DMS153 (cell line): ENCODE measurements at places on chromosomes 12 and 14.

DNA sequence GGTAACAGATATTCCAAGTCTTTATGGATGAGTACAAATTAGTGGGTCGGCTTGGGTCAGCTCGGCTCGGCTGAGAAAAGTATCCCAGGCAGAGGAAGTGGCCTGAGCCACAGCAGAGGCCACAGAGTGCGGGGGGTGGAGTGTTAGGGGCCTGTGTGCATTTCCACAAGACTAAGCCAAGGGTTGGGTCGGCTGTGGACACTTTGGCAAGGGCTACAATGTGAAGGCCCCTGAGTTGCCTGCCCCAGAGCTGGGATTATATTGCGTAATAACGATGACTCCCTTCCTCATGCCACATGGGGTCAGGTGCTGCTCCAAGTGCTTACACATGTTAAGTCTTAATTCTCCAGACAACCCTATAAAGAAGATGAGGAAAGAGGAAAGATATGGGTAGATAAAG, 11.4 kb downstream of the EVL start:
- DNase-seq, result no peak

DNA sequence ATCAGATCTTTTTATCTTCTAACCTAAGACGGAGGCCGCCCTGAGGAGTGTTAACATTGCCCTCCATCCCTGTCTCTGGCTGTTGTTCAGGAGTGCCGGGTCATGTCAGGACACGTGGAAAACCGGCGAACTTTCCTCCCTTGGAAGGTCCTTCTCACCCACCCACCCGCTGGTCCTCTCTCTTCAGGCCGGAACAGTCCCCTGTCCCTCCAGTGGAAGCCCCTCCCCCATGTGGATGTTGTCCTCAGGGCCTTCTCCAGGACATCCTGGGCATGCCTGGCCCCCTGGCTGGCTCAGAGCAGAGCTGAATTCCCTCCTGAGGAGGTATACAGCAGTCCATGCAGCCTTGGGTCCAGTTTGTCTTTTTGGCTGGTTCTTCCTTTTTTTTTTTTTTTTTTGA, 20.3 kb upstream of the ITPK1 start:
- DNase-seq, result no peak

- DNase-seq, result no peak
These were observed 190.4 kb downstream of the SLC25A21 start for GRCh38 chr14:36981832-36982529.

DNA sequence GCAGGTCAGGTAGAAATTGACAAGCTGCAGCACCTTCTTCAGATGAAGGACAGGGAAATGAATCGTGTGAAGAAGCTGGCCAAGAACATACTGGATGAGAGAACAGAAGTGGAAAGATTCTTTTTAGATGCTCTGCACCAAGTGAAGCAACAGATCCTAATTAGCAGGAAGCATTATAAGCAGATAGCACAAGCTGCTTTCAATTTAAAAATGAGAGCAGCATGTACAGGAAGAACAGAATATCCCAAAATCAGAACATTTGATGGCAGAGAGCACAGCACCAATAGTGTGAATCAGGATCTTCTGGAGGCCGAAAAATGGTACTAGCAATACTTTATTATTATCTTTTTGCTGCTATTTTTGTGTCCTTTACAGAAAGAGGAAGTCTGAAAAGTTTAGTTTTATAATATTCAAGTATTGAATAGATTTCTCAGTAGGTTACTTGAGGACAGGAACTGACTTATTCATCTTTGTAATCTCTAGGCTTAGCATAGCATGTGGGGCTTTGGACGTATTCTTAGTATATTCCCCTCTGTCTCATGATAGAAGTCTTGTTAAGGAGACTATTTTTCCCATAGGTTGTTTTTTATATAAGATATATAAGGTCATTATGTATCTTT, 30.8 kb downstream of the BBOF1 start:
- no peak for DNase-seq

DNA sequence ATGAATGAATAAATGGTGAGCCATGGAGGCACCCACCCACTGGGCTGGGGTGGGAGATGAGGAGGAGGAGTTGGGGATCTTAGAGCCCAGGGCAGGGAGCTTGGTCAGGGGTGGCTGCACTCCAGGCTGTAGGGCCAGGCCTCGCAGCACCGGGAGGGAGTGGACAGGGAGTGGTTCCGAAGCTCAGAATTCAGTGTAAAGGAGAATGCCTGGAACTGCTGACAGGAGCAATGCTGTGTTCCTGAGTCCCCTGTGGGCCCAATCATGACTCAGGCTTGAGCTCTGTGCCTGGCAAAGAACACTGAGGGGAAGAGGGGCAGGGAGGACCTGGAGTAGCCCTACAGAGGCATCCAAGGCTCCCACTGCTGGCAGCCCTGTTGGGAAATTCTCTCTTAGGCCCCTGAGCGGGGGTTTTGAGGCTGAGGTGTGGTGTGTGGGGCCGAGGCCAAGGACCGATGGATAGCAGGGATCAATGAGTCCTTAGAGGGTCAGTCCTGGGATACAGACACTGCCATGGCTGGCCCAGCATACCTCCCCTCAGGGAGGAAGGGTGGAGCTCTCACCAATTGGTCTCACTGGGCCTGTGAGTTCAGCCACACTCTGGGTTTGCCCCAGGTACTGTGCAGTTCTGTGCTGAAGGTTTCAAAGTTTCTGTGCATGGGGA, 9.5 kb upstream of the RABGGTA start:
- DNase-seq, result no peak
